Fibroblast of lung (primary cell): ENCODE measurements at places on chromosomes 11 and 22. TPM values are rescaled to one million over a fixed set of nuclear protein-coding genes. Genes with fewer than 3 reads are reported as not detected.

The C22orf31 gene
- total RNA-seq, result 0.17 TPM in 1 of 2 replicates, not detected in the other

The FJX1 gene
- 8.7 and 10.4 TPM in 2 replicates for total RNA-seq

The GAB4 gene
- total RNA-seq, result not detected in 2 replicates

The KCNK7 gene
- total RNA-seq, result under 0.01 TPM in 1 of 2 replicates, not detected in the other

The APOL4 gene
- total RNA-seq, result 2.0 and 2.1 TPM in 2 replicates

The PDE3B gene
- 9.2 and 11.2 TPM in 2 replicates for total RNA-seq

The SLC6A5 gene
- total RNA-seq, result not detected in 2 replicates

The PHRF1 gene
- total RNA-seq, result 16.8 and 18.7 TPM in 2 replicates

The TIGD3 gene
- total RNA-seq, result under 0.01 and 0.17 TPM in 2 replicates

The DEUP1 gene
- total RNA-seq, result under 0.01 TPM in 1 of 2 replicates, not detected in the other

The HEPACAM gene
- total RNA-seq, result under 0.01 TPM in 1 of 2 replicates, not detected in the other

The SMC1B gene
- not detected in 2 replicates for total RNA-seq

The DLG2 gene
- total RNA-seq, result 2.1 and 2.3 TPM in 2 replicates

The PTPN5 gene
- total RNA-seq, result not detected in 2 replicates

The ACCS gene
- 8.2 and 14.2 TPM in 2 replicates for total RNA-seq

The KDM4E gene
- not detected in 2 replicates for total RNA-seq

The SAA2 gene
- not detected in 2 replicates for total RNA-seq

The CHST1 gene
- total RNA-seq, result under 0.01 and 0.26 TPM in 2 replicates

The EIF3D gene
- total RNA-seq, result 306 and 407 TPM in 2 replicates

The SOX6 gene
- 1.8 and 5.1 TPM in 2 replicates for total RNA-seq

The RIMBP3C gene
- total RNA-seq, result under 0.01 and 0.50 TPM in 2 replicates

The DYNC2H1 gene
- 50.8 and 65.9 TPM in 2 replicates for total RNA-seq

The NELL1 gene
- not detected in 2 replicates for total RNA-seq

The SBF2 gene
- 67.3 and 95.9 TPM in 2 replicates for total RNA-seq

The CHRM4 gene
- total RNA-seq, result under 0.01 TPM in 1 of 2 replicates, not detected in the other

The SORL1 gene
- 3.6 and 10.9 TPM in 2 replicates for total RNA-seq

The CCDC34 gene
- total RNA-seq, result 3.3 and 4.6 TPM in 2 replicates

The LIPT2 gene
- 1.8 and 2.8 TPM in 2 replicates for total RNA-seq

The CRYBB3 gene
- total RNA-seq, result not detected in 2 replicates

The MMP12 gene
- 0.83 TPM in 1 of 2 replicates, not detected in the other for total RNA-seq

The GGT1 gene
- 1.3 and 2.0 TPM in 2 replicates for total RNA-seq

The CCDC90B gene
- 94.3 and 109 TPM in 2 replicates for total RNA-seq

The APOBEC3F gene
- 6.2 and 7.8 TPM in 2 replicates for total RNA-seq

The ACRV1 gene
- total RNA-seq, result 0.26 TPM in 1 of 2 replicates, not detected in the other

The EMSY gene
- 11.6 and 11.9 TPM in 2 replicates for total RNA-seq

The SMTNL1 gene
- total RNA-seq, result not detected in 2 replicates

The VPREB3 gene
- total RNA-seq, result not detected in 2 replicates

The ACR gene
- total RNA-seq, result not detected in 2 replicates

The TPBGL gene
- under 0.01 TPM in 1 of 2 replicates, not detected in the other for total RNA-seq

The TESMIN gene
- 0.26 and 2.0 TPM in 2 replicates for total RNA-seq

The PNPLA5 gene
- total RNA-seq, result under 0.01 and 0.33 TPM in 2 replicates

The CEND1 gene
- total RNA-seq, result 0.26 and 1.3 TPM in 2 replicates

The OR2AG2 gene
- total RNA-seq, result under 0.01 TPM in 2 replicates

The PLAAT2 gene
- total RNA-seq, result not detected in 2 replicates

The ISX gene
- total RNA-seq, result not detected in 2 replicates

The NXPE1 gene
- not detected in 2 replicates for total RNA-seq

The DBX1 gene
- total RNA-seq, result not detected in 2 replicates

The FGF19 gene
- total RNA-seq, result not detected in 2 replicates

The BRSK2 gene
- total RNA-seq, result 0.26 and 0.33 TPM in 2 replicates

The VSIG10L2 gene
- total RNA-seq, result not detected in 2 replicates

The MIOX gene
- under 0.01 and 0.17 TPM in 2 replicates for total RNA-seq

The C11orf71 gene
- 3.9 and 9.6 TPM in 2 replicates for total RNA-seq

The RGL4 gene
- not detected in 2 replicates for total RNA-seq

The NPAS4 gene
- not detected in 2 replicates for total RNA-seq
